ENCODE measurements at places on chromosomes 3 and 15. TPM values are rescaled to one million over a fixed set of nuclear protein-coding genes. Genes with fewer than 3 reads are reported as not detected.

Gene CAPN3
- total RNA-seq: 0.34 TPM

Gene TCAIM
- total RNA-seq: 7.0 TPM

Gene CD200R1
- total RNA-seq: not detected

Gene NGLY1
- 21.0 TPM for total RNA-seq

Gene MYH15
- total RNA-seq: 0.14 TPM

Gene LRRC31
- not detected for total RNA-seq

Gene ZCWPW2
- not detected for total RNA-seq

Gene HTR3E
- not detected for total RNA-seq

Gene THRB
- 1.7 TPM for total RNA-seq

Gene CFAP161
- not detected for total RNA-seq

Gene SQOR
- 79.3 TPM for total RNA-seq

Measured in A549 treated with Mapracorat at 1 μM for 4 hours (cell line).